ENCODE measurements at places on chromosomes 11 and 22.

DNA sequence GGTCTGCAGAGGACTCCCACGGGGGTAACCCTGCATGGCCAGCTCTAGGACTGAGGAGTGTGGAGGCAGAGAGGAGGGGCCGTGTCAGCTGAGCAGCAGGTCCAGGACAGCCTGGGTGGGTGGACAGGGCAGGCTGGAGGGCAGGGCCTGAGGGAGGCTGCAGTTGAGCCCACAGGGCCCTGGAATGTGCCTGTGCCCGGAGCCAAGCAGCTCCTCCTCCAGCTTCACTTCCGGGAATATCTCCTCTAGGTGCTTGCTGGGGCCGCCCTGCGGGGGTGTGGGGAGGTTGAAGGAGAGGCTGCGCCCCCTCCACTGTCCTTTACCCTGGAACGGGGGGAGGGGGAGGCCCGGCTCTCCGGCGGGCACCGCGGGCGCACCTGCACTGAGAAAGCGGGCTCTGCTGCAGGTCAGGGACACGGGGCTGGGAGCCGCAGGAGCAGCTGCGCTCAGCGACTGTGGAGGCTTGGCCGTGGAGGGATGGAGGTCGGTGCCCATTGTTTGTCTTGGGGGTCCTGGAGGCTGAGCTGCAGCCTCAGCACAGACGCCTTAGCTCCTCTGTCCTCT is 1293.2 kb downstream of the BRD1 start:
- no peak overlapping the region for H3K27ac ChIP-seq
- no peaks in the 10 kb centered on the region for H3K4me1 ChIP-seq
- H3K4me3 ChIP-seq: no peak overlapping the region
- no peak for DNase-seq

DNA sequence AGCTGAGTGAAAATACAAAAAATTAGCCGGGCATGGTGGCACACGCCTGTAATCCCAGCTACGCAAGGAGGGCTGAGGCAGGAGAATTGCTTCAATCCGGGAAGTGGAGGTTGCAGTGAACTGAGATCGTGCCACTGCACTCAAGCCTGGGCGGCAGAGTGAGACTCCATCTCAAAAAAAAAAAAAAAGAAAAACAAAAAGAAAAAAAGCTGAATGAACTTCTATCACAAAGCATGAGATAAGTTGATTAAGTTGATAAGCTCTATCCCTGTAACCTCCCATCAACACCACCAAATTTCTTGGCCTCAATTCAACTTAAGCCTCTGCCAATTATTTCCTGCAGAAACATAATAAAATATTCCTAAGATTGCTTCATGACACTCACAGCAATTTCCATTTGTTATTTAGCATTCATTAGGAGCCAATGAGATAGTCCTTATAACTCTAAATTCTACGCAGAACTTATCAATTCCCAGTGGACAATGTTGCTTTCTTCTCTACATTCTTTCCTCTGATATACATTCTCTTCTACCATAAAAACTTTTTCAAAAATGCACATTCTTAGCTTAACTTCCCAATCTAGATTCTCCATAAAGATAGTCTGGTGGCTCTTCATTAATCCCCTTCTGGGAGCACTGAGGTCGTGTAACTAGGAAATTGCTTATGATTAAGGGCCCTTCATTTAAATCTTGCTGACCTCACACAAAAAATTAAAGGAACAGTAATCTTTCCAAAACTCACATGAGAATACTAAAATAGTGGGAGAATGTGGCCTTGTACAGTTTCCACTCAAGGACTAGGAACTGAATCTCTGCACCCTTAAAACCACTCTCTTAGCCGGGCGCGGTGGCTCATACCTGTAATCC is 2.9 kb downstream of the AMBRA1 start:
- peaks cover 3% of the 10 kb centered on the region for H3K4me1 ChIP-seq
- no peaks in the 10 kb centered on the region for H3K36me3 ChIP-seq
- H3K27me3 ChIP-seq: no peaks in the 10 kb centered on the region
- peak overlapping the region; percentile 48 for H3K27ac ChIP-seq
- DNase-seq: no peak
- peak overlapping the region; percentile 33 for H3K4me3 ChIP-seq

DNA sequence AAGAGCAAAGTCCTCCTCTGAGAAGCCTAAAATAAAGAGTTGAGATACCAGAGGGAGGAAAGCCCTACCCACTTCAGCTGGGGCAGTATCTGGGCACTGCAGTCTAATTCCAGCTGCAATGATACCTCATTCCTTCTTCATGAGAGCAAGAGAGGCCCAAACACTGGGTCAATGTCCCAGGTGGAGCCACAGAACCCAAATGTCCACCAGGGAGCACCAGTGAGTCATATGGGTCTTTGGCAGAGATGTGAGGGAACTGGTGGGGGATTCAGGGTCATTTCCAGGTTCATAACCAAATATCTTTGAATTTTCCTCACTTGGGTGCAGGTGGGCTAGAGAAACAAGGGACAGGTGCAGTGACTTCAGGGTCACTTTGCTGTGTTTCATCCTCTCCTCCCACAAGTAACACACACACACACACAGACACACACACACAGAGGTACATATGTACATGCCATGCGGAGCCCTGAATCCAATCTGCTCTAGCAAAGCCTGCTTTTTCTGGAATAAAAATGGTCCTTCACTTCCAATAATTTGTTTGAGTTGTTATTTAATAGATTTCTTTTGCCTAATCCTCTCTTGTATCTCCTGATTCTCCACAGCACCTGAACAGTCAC is 585.4 kb downstream of the SOX6 start:
- no peaks in the 10 kb centered on the region for H3K27me3 ChIP-seq
- H3K27ac ChIP-seq: no peak overlapping the region
- no peak for DNase-seq
- H3K36me3 ChIP-seq: no peaks in the 10 kb centered on the region

- no peak overlapping the region for H3K4me3 ChIP-seq
- H3K27ac ChIP-seq: no peak overlapping the region
- no peaks in the 10 kb centered on the region for H3K4me1 ChIP-seq
- DNase-seq: no peak
- no peaks in the 10 kb centered on the region for H3K27me3 ChIP-seq
Observed at GRCh38 chr11:73099512-73100266, 42.4 kb downstream of the FCHSD2 start.

DNA sequence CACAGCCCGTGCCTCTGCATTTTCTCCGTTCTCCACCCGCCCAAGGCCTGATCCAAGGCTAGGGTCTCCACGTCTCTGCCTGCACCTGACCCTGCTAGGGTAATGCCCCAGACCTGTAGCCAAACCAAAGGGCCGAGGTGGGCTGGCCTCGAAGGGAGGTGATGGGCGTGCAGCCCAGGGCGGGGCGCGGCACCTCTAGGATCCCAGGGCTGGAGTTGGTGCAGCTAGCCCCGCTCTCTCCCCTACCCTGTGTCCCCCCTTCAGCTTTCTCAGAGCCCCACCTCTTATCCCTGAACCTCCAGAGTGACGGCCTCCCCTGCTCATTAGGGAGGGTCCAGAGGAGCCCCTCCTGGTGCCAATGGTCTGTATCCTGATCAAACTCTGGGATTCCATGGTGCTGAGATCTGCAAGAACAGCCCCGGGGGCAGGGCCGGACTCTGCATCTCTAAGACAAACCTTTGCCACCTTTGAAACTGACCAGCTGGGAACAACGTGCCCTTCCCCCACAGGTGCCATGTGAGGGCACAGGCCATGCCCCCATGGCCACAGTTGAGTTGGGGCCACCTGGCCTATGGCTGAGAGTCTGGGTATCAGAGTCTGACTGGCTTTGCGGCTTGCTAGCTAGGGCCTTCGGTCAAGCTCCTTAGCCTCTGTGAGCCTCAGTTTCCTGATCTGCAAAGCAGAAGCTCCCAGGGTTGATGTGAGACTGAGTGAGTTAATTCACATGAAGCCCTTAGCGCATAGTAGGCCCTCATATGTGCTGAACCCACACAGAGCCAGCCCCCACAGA is 23.1 kb upstream of the CBX7 start:
- peaks cover 28% of the 10 kb centered on the region for H3K4me1 ChIP-seq
- no peak for DNase-seq
- no peaks in the 10 kb centered on the region for H3K27me3 ChIP-seq
- peak overlapping the region; percentile 60 for H3K27ac ChIP-seq
- H3K36me3 ChIP-seq: no peaks in the 10 kb centered on the region
- no peak overlapping the region for H3K4me3 ChIP-seq

Measured in ascending aorta (tissue), 2 donors.